ENCODE measurements at places on chromosomes 2 and 18. TPM values are rescaled to one million over a fixed set of nuclear protein-coding genes. Genes with fewer than 3 reads are reported as not detected.

DNA sequence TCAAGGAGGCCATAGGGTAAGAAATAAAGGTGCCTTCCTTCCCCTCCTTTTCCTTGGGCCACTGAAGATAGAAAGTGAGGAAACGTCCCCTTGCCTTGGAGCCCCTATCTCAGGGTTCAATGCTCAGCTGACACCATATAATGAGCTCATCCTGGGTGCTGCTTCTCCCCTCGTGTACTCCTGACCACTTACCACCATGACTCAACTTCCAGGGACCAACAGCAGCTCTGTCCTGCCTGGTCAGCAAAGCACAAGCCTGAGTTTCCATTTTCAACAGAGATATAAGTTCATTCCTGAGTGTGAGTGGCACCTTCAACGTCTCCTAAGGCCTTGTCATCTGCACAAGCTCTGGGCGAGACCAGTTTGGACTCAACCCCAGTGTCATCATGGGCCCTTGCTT is 151.2 kb downstream of the CAPN13 start:
- no peaks in the 10 kb centered on the region for H3K4me1 ChIP-seq
- H3K36me3 ChIP-seq, result no peaks in the 10 kb centered on the region
- no peaks in the 10 kb centered on the region for H3K27me3 ChIP-seq
- no peak for DNase-seq

DNA sequence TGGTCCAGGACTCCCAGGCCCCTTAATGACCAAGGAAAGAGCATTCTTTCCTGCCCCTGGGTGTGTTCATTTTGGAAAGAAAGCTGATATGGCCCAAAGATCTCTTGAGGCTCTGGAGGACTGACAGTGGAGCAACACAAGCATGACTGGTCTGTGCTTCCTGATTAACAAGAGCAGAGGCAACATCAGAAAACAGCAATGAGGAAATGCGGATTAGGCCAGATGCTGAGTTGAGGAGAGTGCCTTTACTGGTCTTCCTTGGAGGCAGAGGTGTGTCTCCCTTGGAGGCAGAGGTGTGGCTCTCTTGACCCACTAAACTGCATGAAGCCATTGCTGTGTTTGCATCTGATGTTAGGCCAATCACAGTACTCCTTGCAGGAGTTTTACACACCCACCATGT is 19.9 kb downstream of the IL36B start:
- no peaks in the 10 kb centered on the region for H3K36me3 ChIP-seq
- DNase-seq, result no peak
- H3K27ac ChIP-seq, result no peak overlapping the region
- H3K27me3 ChIP-seq, result peaks cover 4% of the 10 kb centered on the region

GRCh38 chr2:19864381-19864780 is 37.4 kb downstream of the TTC32 start:
- H3K4me3 ChIP-seq, result no peak overlapping the region
- H3K27me3 ChIP-seq, result no peaks in the 10 kb centered on the region
- no peak for DNase-seq
- peaks cover 12% of the 10 kb centered on the region for H3K4me1 ChIP-seq
- no peaks in the 10 kb centered on the region for H3K36me3 ChIP-seq
- no peak overlapping the region for H3K27ac ChIP-seq

DNA sequence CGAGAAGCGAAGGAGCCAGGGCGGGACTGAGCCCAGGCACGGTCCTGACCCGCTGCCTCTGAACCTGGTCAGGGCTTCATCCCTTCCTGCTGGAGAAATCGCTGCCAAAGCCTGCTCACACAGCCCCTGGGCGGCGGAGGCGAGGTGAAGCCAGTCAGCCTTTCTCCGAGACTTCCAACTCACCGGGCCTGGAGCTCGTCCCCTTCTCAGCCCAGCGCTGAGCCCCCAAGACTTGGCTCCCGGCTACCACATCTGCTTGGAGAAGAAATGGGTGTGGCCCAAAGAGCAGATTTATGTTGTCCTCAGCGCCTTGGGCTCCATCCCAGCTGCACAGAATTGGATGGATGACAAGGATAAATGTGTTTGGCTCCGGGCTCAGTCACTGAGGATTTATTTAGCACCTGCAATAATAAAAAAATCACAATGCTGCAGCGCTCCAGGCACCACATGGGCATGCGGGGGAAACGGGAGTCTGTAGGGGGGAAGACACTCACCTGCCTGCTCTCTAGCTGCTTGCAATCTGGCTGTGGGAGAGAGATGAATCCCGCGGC is 64.9 kb downstream of the ACTR2 start:
- DNase-seq, result no peak
- no peak overlapping the region for H3K4me3 ChIP-seq
- H3K36me3 ChIP-seq, result no peaks in the 10 kb centered on the region
- peaks cover 10% of the 10 kb centered on the region for H3K4me1 ChIP-seq
- H3K27me3 ChIP-seq, result no peaks in the 10 kb centered on the region

GRCh38 chr2:19656011-19656410 is 245.8 kb downstream of the TTC32 start:
- H3K4me3 ChIP-seq, result no peak overlapping the region
- no peak for DNase-seq
- no peaks in the 10 kb centered on the region for H3K36me3 ChIP-seq
- H3K4me1 ChIP-seq, result no peaks in the 10 kb centered on the region
- no peak overlapping the region for H3K27ac ChIP-seq
- no peaks in the 10 kb centered on the region for H3K27me3 ChIP-seq

- no peak for DNase-seq
- no peak overlapping the region for H3K4me3 ChIP-seq
- H3K27ac ChIP-seq, result no peak overlapping the region
- no peaks in the 10 kb centered on the region for H3K27me3 ChIP-seq
- H3K4me1 ChIP-seq, result no peaks in the 10 kb centered on the region
Measured at GRCh38 chr2:163187995-163188655, 349.6 kb upstream of the KCNH7 start.

- no peak for DNase-seq
- no peak overlapping the region for H3K27ac ChIP-seq
- no peaks in the 10 kb centered on the region for H3K36me3 ChIP-seq
- no peaks in the 10 kb centered on the region for H3K27me3 ChIP-seq
Measured at GRCh38 chr2:224885836-224886547, 156.3 kb downstream of the DOCK10 start.

GRCh38 chr2:179622112-179622511 is 239.3 kb downstream of the ZNF385B start:
- no peaks in the 10 kb centered on the region for H3K36me3 ChIP-seq
- H3K4me3 ChIP-seq, result no peak overlapping the region
- no peak overlapping the region for H3K27ac ChIP-seq
- no peaks in the 10 kb centered on the region for H3K4me1 ChIP-seq
- DNase-seq, result no peak
- H3K27me3 ChIP-seq, result no peaks in the 10 kb centered on the region

DNA sequence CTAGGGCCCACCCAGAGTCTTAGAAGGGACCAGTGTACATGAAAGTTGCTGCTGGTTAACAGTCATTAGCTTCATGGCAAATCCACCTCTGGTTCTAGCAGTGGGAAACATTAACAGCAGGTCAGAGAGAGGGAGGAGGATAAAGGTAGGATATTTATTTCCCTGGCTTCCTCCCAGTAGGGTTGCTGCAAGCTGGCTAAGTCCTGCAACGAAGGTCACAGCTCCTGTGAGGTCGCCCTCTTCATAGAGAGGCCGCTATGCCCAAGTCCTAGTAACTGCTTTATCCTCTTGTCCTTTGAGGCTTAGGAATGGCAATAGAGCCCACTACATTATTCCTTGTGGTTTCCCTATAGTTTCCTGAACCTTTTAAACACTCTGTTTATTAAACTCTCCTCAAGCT is 84.0 kb upstream of the ACSL3 start:
- no peak overlapping the region for H3K4me3 ChIP-seq
- no peaks in the 10 kb centered on the region for H3K36me3 ChIP-seq
- no peak overlapping the region for H3K27ac ChIP-seq
- DNase-seq, result no peak

GRCh38 chr2:161044921-161045320 is 115.3 kb upstream of the TANK start:
- no peak for DNase-seq
- H3K27ac ChIP-seq, result peak overlapping the region; percentile 18
- H3K36me3 ChIP-seq, result no peaks in the 10 kb centered on the region
- H3K4me3 ChIP-seq, result no peak overlapping the region
- H3K4me1 ChIP-seq, result peaks cover 8% of the 10 kb centered on the region
- H3K27me3 ChIP-seq, result no peaks in the 10 kb centered on the region

GRCh38 chr2:127256381-127256780 is 36.3 kb upstream of the CYP27C1 start:
- no peaks in the 10 kb centered on the region for H3K27me3 ChIP-seq
- H3K4me3 ChIP-seq, result no peak overlapping the region
- DNase-seq, result no peak
- peaks cover 59% of the 10 kb centered on the region for H3K36me3 ChIP-seq

DNA sequence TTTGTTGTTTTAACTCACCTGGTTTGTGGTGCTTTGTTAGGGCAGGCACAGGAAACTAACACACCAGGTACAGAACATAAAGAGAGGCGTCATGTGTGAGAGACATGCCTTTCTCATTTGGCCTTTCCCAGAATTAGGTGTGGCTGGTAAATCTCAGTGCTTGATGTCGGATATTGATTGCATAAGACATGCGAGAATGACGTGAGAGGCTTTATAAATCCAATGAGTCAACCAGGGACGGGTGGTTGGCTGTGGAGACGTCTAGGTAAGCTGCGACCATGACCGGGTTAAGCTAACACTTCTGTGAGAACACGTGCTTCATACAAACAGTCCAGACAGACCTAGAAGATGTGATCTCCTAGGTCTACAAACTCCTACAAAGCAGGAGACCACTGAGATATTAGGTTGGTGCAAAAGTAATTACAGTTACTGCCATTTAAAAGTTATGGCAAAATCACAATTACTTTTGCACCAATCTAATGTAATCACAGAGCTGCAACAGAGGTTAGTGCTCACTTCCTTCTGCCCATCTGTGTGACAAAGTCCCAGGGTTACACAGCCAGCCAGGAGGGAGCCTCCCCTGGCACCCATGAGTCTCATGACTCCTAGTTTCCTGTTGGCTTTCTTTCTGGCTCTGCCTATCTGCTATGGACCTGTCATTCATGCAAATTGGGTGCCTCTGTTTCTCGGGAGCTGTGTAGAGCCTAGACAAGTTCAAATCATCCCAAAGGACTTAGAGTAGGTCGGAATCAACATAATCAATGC is 98.9 kb upstream of the ATP8B1 start:
- H3K27me3 ChIP-seq, result no peaks in the 10 kb centered on the region
- H3K4me1 ChIP-seq, result no peaks in the 10 kb centered on the region
- no peaks in the 10 kb centered on the region for H3K36me3 ChIP-seq
- H3K4me3 ChIP-seq, result no peak overlapping the region
- no peak for DNase-seq

DNA sequence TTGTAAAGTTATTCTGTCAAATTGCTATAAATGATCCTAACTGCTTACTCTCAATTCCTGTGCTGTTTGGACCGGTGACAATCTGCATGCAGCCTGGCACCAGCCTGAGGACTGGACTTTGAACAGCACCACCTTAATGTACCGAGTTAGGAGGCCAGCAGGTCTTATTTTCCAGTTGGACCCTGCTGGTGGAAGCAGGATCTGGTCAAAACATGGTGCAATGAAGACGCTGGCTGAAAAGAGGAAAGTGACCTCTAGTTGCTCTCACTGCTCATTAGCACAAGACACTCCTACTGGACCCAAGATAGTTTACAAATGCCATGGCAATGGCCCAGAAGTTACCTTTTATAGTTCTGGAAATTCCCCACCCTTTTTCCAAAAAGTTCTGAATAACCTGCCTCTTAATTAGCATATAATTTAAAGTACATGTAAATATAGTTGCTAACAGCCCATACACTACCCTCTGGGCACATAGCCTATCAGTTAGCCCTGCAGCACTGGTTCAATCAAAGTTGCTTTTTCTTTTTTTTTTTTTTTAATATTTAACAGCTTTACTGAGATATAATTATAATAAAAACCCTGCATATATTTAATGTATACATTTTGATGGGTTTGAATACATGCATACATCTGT is 35.8 kb downstream of the RBKS start:
- no peaks in the 10 kb centered on the region for H3K27me3 ChIP-seq
- no peak overlapping the region for H3K4me3 ChIP-seq
- no peaks in the 10 kb centered on the region for H3K36me3 ChIP-seq
- H3K4me1 ChIP-seq, result no peaks in the 10 kb centered on the region
- no peak overlapping the region for H3K27ac ChIP-seq
- no peak for DNase-seq

- H3K4me3 ChIP-seq, result no peak overlapping the region
- no peak overlapping the region for H3K27ac ChIP-seq
- no peak for DNase-seq
Measured at GRCh38 chr2:118850901-118851415, 3.5 kb upstream of the EN1 start.

DNA sequence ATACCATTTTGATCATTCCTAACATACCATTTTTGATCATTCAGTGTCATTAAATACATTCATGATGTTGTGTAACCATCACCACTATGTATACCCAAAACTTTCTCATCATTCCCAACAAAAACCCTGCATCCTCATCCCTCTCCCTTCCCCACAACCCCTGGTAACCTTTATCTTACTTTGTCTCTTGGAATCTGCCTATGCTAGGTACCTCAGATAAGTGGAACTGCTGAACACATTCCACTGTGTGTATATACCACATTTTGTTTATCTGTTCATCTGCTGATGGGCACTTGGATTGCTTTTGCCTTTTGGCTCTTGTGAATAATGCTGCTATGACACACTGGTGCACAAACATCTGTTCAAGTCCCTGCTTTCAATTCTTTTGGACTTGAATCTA is 83.8 kb upstream of the TFCP2L1 start:
- no peak overlapping the region for H3K27ac ChIP-seq
- H3K27me3 ChIP-seq, result no peaks in the 10 kb centered on the region
- no peaks in the 10 kb centered on the region for H3K4me1 ChIP-seq
- no peak for DNase-seq
- no peak overlapping the region for H3K4me3 ChIP-seq

DNA sequence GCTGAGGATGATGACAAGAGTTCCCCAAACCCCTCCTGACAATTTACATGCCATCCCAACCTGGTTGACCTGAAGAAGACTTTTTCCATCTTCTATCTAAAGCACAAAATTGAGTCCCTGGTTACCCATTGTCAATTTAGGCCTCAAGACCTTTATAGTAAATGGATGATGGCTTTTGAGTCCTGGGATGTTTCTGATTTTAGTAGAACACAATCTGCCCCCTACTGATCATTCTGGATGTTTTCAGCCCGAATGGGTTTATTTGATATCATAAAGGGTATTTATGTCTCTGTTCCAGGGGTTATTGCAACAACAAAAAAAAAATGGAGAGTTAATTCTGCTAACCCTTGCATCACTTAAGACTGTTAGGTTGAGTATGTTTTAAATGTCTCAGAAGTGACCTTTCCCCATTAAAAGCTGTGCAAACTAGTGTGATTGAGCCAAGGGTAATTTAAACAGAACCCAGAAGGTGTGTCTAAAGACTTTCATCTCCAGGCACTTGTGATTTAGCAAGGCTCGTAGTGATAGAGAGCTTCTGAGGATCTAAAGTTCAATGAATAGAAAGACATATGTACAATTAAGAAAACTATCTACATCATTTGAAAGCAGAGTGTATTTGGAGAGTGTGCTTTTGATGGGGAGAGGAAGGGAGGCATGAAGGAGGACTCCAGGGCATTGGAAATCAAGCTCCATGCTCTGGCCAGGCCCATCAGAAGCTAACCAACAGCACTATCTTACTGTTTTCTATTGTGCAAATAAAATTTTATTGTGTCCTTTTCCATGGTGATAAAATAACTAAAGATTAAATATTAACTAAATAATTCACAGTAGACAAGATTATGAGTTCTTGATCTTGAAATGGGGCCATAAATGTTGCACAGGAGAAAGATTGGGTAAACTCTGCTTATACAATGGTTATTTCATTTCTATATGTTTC is 96.6 kb upstream of the NOSTRIN start:
- no peaks in the 10 kb centered on the region for H3K27me3 ChIP-seq
- no peak overlapping the region for H3K27ac ChIP-seq
- H3K4me1 ChIP-seq, result no peaks in the 10 kb centered on the region
- DNase-seq, result no peak

OTOS gene
- total RNA-seq, result not detected

DNAJC5G gene
- not detected for total RNA-seq

TIMM21 gene
- total RNA-seq, result 21.6 TPM

IL36G gene
- total RNA-seq, result not detected

ASPRV1 gene
- 1.9 TPM for total RNA-seq

Data from lower lobe of right lung (tissue), 2 donors.